ENCODE measurements at places on chromosomes 1 and 21. TPM values are rescaled to one million over a fixed set of nuclear protein-coding genes. Genes with fewer than 3 reads are reported as not detected.

Gene FAM43B
- not detected for total RNA-seq

Gene PLK3
- 36.3 TPM for total RNA-seq

Gene C4BPA
- not detected for total RNA-seq

Gene DCST2
- 0.13 TPM for total RNA-seq

Gene OXCT2
- 4.5 TPM for total RNA-seq

Gene NBPF4
- total RNA-seq = not detected

Gene SHCBP1L
- total RNA-seq = not detected

Gene MROH9
- not detected for total RNA-seq

Gene HES2
- 18.1 TPM for total RNA-seq

Gene PKLR
- total RNA-seq = not detected

Gene LYPD8
- not detected for total RNA-seq

Gene LCE3D
- not detected for total RNA-seq

Gene RNU1-1
- total RNA-seq = 509 TPM

Gene OR2T34
- not detected for total RNA-seq

Gene ASCL5
- not detected for total RNA-seq

Gene TEDDM1
- not detected for total RNA-seq

Gene PRRX1
- total RNA-seq = 0.49 TPM

Gene TCEA3
- total RNA-seq = 1.8 TPM

Gene WNT4
- total RNA-seq = 0.32 TPM

Gene RIPK4
- 0.06 TPM for total RNA-seq

Gene GNAT2
- total RNA-seq = 0.49 TPM

Gene C1orf74
- 1.9 TPM for total RNA-seq

Gene KIF17
- total RNA-seq = 19.1 TPM

Gene DDX20
- 11.7 TPM for total RNA-seq

Gene NPHS2
- not detected for total RNA-seq

Gene ASAP3
- total RNA-seq = 10.8 TPM
